Effector CD4-positive, alpha-beta T cell (primary cell): ENCODE measurements at places on chromosomes 3 and 15.

DNA sequence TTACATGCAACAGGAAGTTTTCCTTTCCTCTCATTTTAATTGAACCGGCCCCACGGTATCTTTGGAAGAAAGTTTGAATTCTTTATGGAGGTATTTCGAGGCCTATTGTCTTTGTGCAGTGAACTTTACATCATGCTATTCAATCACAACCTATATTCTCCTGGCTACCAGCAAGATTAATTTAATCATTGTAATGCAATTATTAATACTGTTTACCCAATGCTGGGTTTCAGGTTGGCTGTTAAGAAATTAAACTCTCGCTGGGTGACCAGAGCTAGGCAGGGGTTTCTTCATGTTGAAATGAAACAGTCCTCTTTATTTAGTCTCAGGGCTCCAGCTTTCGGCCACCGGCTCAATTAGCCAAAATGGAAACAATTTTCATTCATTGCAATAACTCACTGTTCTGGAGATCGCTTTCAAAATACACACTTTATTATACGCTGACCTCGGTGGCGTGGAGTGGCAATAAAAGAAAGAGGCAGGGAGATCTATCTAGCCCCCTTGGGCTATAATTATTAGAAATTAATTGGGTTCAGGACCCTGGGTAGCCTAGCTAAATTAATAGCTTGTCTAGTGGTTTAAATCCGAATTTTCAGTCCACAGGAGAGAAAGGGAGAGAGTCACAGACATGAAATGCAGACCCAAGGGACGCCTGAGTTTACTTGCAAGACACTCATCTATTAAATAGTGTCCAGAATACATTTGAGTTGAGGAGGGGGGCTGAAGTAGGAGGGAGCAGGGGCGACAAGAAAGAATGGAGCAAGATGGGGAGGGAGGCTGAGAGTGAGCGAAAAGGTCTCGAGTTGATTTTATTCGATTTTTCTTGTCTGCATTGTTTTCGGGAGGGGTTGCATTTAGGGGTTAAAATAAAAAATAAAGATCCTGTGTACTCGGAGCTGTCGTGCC, 3.9 kb upstream of the MECOM start:
- DNase-seq, result no peak

DNA sequence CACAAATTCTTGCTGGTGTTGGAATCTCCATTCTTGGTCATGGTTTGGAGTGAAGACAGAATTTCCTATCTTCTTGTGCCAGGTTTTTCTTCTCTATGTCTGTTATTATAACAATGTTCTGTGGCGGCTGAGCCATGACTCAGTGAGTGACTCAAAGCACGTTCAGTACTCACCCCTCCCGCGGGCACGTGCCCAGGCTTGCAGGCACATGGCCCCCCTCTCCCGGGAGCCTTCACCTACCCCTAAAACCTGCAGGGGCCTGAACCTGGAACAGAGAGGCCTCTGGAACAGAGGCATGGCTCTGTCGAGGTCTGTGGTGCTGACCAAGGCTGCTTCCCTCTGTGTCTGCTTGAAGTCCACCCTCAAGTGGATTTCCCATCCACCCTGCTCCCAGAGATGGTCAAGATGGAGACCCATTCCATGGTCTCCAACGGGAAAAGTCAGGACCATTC, 27.6 kb downstream of the PLXNB1 start:
- no peak for DNase-seq

DNA sequence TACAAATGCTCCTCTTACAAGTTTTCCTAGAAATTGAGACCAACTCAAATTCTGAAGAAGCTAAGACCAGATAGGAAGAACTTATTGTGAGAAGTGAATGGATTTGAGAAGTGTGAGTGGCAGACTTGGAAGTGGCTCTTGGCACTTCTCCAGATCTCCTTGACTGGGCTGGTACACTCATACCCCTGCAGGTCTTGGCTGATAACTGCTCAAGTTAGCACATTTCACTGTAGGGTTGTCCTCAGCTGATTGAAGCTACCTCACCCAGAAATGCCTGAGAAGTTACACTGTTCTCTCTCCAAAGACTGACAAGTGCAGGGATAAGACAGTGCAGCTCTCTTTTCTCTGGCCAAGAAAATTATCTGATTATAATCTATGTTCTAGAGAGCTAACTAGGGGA, 16.5 kb upstream of the CLDN1 start:
- no peak for DNase-seq

- peak; percentile 76 for DNase-seq
These were observed 63.7 kb downstream of the SLC30A4 start for GRCh38 chr15:45458746-45459403.

DNA sequence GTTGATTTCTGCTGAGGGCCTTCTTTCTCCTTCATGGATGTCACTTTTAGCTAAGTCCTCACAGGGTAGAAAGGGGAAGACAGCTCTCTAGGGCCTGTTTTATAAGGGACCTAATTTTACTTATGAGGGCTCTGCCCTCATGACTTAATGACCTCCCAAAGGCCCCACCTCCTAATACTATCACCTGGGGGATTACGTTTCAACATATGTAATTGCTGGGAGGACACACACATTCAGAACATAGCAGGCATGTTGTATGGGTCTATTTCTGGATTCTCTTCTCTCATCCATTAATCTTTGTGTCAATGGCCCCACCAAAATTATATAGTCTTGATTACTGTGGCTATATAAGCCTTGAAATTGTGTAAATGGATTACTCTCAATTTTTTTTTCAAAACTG, 255.0 kb downstream of the CLSTN2 start:
- DNase-seq, result no peak

DNA sequence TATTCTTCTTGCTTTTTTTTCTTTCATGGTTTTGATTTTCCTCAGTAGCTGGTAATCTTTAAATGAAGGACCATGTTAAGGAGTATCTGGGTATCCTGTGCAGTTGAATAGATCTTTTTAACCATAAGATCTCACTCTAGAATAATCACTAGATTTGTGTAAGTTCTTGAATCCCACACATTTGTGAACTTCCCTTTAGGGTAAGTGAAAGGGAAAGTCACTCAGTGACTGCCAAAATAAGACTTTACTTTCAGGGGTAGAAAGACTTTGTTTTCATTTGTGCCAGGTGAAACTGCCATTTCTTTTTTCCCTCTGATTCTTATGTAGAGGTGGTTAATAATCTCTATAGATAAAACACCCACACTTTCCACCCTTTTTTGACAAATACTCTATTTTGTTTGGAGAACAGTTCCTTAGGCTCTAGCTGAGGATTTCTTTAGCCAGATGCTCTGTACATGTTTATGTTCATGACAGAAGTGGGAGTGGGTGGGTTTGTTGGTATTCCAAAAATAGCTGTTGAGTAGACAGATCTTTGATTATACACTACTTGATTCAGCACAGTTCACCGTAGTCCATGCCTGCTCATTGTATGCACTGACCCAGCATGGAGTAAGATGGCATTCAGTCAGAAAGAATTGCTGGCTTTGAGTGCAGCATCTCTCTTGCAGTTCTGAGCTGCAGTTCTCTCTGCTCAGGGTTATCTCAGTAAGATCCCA, 28.5 kb downstream of the LRRC49 start:
- no peak for DNase-seq

DNA sequence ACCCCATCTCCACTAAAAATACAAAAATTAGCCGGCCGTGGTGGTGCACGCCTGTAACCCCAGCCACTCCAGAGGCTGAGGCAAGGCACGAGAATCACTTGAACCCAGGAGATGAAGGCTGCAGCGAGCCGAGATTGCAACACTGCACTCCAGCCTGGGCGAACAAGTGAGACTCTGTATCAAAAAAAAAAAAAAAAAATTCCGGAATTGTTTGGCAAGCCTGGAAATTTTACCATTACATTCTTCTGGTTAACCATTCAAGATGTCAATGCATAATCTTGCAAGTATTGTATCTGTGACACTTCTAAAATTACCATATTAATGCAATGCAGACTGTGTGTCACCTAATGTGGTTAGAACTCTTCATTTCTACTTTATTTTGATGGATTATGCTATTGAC, 67.0 kb downstream of the CSNK1G1 start:
- DNase-seq, result no peak

- DNase-seq, result no peak
These were observed 35.4 kb downstream of the SV2B start for GRCh38 chr15:91135201-91136130.

- no peak for DNase-seq
These were observed 175.8 kb downstream of the NSMCE3 start for GRCh38 chr15:29093696-29094343.
